ENCODE measurements at places on chromosomes 3 and 15. TPM values are rescaled to one million over a fixed set of nuclear protein-coding genes. Genes with fewer than 3 reads are reported as not detected.

DNA sequence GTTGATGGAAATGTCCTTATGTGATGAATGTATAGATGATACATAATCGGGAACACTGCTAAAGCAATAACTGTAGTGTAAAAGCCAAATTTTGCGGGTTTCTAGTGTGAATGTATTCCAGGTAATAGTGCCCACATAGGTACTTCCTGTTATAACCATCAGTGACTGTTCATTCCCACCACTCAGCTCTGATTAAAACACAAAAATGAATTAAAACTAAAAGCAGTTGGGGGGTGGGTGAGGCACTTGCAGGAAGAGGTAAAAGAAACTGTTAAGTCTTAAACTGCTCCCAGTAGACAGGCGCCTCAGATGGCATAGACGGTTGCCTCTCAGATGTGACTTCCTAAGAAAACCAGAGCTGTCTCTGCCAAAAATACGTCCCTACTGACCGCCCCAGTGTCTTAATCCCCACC is 893 bp upstream of the MTHFS start:
- peak overlapping the region; percentile 96 for H3K27ac ChIP-seq
- H3K4me1 ChIP-seq = peaks cover 60% of the 10 kb centered on the region
- no peaks in the 10 kb centered on the region for H3K27me3 ChIP-seq
- H3K36me3 ChIP-seq = peaks cover 42% of the 10 kb centered on the region
- peak; percentile 57 for DNase-seq

DNA sequence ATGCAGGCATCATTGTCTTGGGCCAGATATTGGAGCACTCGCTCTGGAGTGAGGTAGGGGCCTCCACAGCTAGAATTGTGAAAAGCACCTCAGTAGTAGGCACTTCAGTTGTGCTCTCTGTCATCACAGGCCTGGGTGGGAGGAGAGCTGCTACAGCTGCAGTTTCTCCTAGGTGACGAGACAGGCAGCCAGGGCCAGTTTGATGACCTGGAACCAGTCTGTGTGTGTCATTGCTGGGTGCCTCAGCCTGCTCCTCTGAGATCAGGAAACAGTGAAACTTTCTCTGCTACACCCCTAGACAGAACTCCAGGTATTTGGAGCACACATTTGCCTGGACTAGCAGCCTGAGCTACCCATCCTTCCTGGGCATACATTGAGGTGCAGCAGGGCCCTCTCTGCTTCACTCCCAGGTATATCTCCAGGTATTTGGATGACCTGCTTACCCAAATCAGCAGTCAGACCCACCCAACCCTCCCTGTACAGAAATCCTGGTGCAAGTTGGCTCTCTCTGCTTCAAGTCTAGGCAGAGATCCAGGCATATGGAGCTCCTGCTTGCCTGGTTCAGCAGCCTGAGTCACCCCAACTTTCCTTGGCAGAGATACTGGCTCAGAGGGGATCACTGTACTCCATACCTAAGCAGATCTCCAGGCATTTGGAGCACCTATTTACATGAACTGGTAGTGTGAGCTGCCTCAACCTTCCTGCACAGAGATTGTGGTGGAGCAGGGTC is 54.3 kb upstream of the SGO1 start:
- peaks cover 10% of the 10 kb centered on the region for H3K27me3 ChIP-seq
- no peak overlapping the region for H3K4me3 ChIP-seq
- H3K36me3 ChIP-seq = no peaks in the 10 kb centered on the region
- H3K4me1 ChIP-seq = no peaks in the 10 kb centered on the region

DNA sequence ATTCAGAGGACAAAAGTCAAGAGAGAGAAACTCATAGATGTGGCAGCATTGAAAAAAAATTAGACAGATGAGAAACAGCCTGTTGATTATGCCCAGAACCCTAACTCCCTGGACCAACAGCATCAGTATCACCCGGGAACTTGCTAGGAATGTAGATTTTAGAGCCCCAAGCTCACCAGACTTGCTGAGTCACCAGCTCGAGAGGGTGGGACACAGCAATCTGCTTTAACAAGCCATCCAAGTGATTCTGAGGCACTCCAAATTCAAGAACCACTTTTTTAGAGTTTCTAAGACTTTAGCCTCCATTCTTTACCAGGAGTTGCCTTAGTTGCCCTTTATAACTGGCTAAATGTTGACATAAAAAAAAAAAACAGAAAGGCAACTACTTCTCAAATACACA is 70.9 kb downstream of the CGGBP1 start:
- H3K36me3 ChIP-seq = no peaks in the 10 kb centered on the region
- peaks cover 5% of the 10 kb centered on the region for H3K27me3 ChIP-seq
- H3K27ac ChIP-seq = no peak overlapping the region
- no peaks in the 10 kb centered on the region for H3K4me1 ChIP-seq
- H3K4me3 ChIP-seq = no peak overlapping the region

REC114 gene
- total RNA-seq = not detected

- no peak for DNase-seq
- no peak overlapping the region for H3K27ac ChIP-seq
- peaks cover 2% of the 10 kb centered on the region for H3K4me1 ChIP-seq
- H3K4me3 ChIP-seq = no peak overlapping the region
- H3K27me3 ChIP-seq = no peaks in the 10 kb centered on the region
- H3K36me3 ChIP-seq = no peaks in the 10 kb centered on the region
Measured at GRCh38 chr3:178703268-178703975, 167.2 kb downstream of the KCNMB2 start.

UROC1 gene
- not detected for total RNA-seq

DNA sequence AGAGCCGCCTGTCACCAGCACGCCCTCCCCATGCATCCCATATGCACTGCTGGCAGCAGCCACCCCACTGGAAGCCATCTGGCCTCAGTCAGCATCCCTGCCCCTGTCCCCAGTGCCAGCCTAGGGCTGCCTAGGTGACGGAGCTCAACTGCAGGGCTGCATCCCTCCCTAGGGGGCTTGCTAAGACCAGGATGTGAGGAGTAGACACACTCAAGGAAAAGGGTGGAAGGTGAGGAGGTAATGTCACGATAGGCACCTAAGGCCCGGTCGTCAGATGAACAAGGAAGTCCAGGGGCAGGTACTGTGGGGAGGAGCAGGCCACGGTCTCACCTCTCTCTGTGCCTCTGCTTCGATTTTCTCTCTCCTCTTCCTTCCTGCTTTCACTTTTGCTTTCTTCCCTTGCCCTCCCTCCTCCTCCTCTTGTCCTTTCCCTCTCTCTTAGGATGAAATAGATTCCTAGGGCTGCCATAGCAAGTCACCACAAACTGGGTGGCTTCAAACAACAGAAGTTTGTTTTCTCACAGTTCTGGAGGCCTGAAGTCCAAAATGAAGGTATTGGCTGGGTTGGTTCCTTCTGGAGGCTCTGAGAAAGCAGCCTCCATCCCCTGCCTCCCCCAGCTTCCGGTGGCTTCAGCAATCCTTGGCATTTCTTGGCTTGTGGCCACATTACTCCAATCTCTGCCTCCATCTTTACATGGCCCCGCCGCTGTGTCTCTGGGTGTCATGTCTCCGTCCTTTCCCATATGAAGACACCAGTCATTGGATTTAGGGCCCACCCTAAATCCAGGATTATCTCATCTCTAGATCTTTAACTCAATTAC is 298.3 kb downstream of the SHQ1 start:
- no peaks in the 10 kb centered on the region for H3K27me3 ChIP-seq
- H3K4me3 ChIP-seq = peak overlapping the region; percentile 73
- DNase-seq = peak; percentile 40

DNA sequence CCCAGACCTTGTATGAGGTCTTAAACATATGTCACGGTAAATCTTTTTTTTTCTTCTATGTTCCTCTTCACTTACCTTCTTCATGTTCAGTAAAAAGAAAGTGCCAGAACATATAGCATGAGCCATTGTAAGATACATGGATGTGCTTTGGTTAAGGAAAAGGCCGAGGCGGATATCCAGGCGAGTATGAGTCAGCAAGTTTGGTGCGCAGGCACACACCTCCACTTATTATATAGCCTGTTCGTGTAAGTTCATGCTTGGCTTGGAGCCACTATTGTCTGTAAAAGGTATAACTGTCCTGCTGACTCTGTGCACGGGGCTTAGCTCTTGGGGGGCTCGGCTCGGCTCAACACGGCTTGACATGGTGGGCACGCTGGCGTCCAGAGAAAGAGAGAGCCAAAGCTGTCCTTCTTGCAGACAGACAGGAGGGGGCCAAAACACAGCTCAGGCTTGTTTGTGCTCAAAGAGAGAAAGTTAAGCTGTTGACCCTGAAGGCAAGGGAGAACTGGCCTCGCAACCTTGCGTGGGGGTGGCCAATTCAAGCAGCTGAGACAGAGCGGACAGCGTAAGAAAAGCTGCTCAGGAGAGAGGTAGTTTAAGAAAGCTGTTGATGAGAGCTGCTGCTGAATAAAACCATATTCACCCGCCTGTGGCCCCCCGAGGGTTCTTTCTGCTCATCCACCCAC is 251.2 kb downstream of the SLC9A9 start:
- no peak for DNase-seq
- H3K4me3 ChIP-seq = no peak overlapping the region
- H3K27ac ChIP-seq = no peak overlapping the region
- no peaks in the 10 kb centered on the region for H3K27me3 ChIP-seq
- no peaks in the 10 kb centered on the region for H3K4me1 ChIP-seq

DNA sequence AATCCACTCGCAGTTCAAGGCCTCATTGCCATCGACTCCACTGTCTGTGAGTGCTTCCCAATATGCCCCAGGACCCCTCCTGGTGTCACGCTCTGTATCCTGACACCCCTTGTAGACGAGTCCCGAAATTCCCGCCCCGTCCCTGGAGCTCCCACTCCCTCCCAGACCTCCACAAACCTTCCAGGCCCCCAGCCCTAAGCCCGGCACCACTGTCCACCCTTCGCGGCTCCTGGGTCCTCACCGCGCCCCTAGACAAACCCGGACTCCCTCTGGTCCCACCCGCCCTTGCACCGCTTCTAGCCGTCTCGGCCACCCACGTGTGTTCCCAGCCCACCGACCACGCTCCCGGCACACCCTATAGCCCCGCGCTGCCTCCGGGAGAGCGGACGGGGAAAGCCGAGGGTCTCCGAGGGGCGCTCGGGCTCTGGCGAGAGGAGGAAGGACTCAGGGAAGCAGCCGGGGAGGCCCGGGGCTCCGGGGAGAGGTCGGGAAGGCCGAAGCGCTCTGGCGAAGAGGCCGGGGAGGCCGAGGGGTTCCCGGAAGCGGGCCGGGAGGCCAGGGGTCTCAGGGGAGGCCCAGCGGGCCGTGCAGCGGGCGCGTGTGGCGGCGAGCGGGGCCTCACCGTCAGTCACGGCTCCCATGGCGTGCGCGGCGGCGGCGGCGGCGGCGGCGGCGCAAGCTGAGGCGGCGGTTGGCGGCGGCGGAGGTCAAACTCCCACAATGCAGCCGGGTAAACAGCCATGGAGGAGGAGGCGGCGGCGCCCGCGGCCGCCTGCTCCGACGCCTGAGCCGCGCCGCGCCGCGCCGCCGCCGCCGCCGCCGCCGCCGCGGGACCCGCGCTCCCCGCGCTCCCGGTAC is at the start of the genes ATXN7 and THOC7:
ATXN7 (plus strand) TSS at position 718 of the 858 bp plus-strand sequence. CDS start 48,732 bp downstream, outside the sequence.
THOC7 (minus strand) TSS at position 656 of the 858 bp plus-strand sequence; CDS start at position 641, 15 bp downstream.
- H3K4me1 ChIP-seq = peaks cover 44% of the 10 kb centered on the region
- peak; percentile 75 for DNase-seq
- peak within 1 kb of the TSS; percentile 94 for H3K4me3 ChIP-seq
- no peaks in the 10 kb centered on the region for H3K27me3 ChIP-seq
- H3K27ac ChIP-seq = peak within 1 kb of the TSS; percentile 95

DNA sequence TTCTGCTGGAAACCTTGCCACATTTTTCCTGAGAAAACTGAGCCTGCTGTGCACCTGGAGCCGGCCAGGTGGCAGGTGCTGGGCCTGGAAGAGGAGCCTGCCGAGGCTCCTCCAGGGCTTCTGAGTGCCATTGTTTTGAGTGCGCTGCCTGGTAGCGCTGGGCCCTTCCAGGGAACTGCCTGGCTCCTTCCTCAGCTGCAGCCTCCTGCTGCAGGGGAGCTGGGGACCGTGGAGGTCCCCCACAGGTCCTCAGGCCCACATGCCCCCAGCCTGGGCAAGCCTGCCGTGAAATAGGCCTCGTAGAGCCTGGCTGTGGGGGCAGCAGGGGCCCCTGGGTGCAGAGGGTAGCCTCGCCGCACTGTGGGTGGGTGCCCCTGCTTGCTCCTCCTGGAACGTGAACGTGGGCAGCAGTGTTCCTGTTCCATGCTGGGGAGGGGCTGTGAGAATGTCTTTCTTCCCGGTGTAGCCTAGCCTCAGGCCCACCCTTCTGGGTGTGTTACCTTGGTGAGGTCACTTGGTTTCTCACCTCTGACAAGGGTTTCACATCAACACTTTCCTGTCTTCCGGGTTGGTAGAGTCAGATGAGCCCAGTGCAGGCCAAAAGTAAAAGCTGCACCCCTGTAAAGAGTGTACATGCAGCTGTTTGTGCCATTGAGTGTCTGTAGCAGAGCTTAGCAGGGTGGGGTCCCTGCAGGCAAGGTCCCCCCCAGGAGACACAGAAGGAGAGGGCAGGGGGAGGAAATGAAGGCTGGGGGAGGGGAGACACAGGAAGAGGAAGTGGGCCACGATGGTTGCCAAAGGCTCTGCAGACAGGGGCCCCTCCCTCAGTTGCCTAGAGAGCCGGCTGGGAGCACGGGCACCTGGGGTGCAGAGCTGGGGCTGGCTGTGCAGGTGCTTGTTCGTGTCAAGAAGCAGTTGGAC is 34.5 kb downstream of the KLF13 start:
- H3K36me3 ChIP-seq = peaks cover 58% of the 10 kb centered on the region
- H3K27ac ChIP-seq = peak overlapping the region; percentile 94
- peak overlapping the region; percentile 54 for H3K4me3 ChIP-seq

AADACL2 gene
- not detected for total RNA-seq

Data from activated CD8-positive, alpha-beta T cell treated with anti-CD3 and anti-CD28 coated beads, Interleukin-2, amount 10 ng/mL, durations not matched to agents 7 days and 5 days (primary cell).